ENCODE measurements at places on chromosomes 5 and 9.

- peak; percentile 70 for DNase-seq
Observed at GRCh38 chr9:137745541-137745991, 126.8 kb downstream of the EHMT1 start.

- DNase-seq, result no peak
Observed at GRCh38 chr9:38718148-38718547, 1.8 kb downstream of the FAM240B start.

GRCh38 chr5:179768326-179769085 is 25.3 kb upstream of the LTC4S start:
- DNase-seq, result no peak

GRCh38 chr5:109690242-109690974 is 681 bp downstream of the MAN2A1 start:
- peak; percentile 66 for DNase-seq

DNA sequence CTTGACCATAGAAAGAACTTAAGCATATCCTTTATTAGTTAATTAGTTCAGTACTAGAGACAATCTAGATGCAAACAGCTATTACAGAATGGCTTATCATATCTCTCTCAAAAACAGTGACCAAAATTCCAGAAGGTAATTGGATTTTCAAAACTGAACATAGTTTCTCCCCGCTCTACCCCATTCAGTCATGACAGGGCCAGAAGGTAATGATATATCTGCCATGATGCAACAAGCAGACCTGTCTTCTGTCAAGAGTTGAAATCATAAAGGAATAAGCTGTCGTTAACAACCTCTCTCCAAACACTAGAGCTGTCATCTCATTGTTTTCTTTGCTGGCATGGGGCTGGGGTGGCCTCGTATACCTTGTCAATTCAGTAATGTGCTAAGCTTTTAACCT is 200.5 kb upstream of the POU5F2 start:
- DNase-seq, result no peak

DNA sequence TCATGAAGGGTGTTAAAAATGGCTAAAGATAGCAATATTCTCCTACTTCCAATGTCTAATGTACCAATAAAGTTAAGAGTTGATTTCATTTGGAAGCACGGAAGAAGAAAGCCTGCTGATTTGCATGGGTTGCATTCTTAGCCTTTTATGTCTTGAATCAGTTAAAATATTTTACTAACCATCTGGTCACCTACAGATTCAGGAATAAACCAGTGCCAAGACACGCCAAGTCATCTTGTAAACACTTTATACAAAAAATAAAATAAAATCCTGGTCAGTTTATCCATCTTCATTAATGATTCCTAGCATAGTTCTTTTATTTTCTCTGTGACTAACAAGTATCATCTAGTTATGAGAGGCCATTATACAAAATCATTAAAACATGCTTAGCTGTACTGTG is 1031.6 kb upstream of the WWC1 start:
- DNase-seq, result no peak

- peak; percentile 25 for DNase-seq
Observed at GRCh38 chr9:115234094-115234493, 116.1 kb upstream of the TNC start.

DNA sequence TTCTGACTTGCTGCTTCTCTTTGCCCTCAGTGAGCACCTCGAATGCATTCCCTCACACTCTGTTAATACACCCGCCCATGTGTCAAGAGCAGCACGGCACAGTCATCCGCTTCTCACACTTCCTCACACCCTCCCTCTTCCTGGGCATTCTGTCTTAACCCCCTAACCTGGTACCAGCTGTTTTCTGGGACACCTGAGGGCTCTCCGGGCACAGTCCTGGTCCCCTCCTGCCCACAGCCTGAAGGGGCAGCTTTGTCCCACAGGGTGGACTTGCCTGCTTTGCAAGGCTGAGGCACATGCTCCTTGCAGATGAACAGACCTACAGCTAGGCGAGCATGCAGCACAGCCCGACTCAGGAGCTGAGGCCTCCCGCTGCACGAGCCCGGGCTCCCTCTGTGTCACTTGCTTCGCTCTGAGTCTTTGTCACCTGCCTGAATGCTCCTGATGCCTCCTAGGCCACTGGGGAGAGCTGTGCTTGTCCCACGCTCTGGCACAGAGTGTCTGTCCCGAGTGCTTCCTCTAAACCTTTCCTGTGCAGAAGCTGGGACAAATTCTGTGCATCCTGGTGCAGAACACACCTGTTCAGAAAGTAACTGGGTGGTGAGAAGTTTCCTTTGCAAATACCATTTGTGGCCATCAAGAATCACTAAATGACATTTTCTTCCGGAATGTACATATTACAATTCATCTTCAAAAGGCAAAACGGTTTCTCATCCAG is 47.8 kb downstream of the AHRR start:
- no peak for DNase-seq

DNA sequence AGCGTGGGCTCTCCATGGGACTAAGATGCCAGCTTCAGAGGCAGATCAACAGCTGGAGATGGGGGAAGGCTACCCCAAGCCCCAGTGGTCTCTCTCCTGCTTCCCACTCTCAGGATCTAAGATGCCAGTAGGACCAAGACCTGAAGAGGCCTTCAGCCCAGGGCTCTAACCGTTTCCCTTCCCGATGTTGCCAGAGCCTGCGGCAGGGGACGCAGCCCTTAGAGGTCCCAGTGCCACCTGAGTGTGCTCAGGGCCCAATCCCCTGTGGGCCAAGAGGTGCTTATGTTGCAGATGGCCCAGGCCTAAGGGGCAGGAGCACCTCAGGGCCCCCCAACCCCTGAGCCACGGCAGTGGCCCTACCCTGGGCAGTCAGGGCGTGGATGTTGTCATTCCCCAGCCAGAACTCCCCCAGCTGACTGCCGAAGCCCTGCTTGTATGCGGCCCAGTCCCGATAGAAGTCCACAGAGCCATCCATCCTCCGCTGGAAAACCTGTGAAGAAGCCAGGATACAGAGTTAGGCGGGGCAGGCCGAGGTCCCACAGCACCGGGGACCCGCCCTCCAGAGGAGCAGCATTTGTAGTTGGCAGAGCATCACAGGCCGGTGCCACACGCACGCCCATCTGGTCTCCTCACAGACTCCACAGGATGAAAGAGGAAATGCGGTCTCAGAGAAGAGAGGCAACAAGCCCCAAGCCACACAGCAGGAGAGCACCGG is 5.4 kb downstream of the FCN1 start:
- DNase-seq, result no peak

- no peak for DNase-seq
Observed at GRCh38 chr5:141705469-141705868, 23.4 kb upstream of the ARAP3 start.

GRCh38 chr5:5326115-5326758 is 96.2 kb upstream of the ICE1 start:
- no peak for DNase-seq

- DNase-seq, result no peak
Observed at GRCh38 chr9:108081112-108081511, 591.5 kb upstream of the KLF4 start.

DNA sequence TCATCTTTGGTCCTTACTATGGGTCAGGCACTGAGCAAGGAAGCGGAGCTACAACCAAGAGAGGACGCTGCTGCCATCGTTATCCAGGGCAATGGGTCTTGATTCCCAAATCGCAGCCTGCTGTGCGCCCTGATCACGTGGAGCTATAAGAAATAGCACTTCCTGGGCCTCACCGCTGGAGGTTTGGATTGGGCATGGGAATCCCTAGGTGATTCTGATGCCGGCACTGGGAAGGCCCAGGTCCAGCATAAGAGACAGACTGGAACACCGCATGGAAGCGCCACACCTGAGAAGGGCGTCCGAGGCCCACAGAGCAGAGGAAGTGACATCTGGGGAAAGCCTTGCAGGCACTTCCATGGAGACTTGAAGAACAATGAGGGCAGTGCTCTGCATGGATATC is 3.0 kb downstream of the IL17B start:
- no peak for DNase-seq

- DNase-seq, result no peak
Observed at GRCh38 chr9:126723807-126724172, 81.0 kb upstream of the ZBTB43 start.

DNA sequence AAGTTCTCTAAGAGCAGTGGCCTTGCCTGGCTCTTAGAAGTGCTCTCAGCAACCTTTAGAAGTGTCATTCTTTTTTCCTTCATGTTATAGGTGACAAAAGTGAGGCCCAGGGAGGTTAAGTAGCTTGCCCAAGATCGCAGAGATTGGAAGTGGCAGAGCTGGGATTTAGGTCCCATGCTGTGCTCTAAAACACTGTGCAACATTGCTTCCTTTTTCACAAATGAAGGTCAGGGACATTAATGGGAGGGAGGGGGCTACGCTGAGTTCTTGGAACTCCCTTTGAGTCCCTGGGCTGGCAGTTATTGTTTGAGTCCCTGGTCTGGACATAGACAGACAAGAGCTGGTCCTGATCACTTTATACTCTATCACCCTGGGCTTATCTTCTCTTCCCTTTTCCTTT is 45.3 kb downstream of the PAM start:
- DNase-seq, result no peak

DNA sequence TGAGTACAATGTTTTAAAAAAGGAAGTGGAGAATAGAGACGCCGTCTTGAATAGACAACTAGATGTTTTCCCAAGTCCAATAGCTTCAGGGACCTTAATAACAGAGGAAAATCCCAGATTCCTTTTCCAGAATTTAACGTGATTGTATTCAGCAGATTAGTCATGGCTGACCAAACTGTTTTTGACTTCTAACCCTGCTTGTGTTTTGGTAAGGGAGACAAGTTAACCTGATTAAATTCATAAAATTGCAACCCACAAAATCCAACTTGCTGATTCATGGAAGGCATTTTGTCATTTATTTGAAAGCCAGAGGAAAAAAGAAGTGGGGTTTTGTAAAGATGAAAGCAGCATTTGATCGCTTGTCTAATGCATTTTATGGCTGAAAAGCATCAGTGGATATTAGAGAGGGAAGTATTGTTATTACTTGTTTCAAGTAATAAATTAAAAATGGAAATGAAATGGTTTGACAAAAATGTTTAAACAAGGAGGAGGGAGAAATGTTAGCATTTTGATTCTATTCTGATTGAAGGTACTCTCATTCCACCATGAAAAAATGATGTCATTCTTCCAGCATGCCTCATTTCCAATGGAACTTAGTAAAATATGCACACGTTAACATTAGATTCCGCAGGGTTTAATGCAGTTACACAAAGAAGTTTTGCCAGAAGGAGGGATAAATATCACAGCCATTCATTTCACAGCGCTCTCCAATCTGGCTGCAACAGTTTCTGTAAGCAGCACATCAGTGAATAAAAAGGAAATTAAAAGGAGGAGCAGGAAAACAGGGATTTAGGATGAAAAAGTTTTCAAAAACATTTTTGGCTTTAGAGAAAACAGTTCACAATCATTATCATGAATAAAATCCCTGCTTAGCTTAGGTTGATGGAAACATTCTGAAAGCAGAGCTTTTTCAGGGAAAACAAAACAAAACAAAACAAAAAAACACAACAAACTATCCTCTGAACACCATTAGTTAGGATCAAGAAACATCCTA is 314.7 kb downstream of the PRR16 start:
- peak; percentile 57 for DNase-seq

- DNase-seq, result no peak
Observed at GRCh38 chr5:1826235-1826980, 25.2 kb downstream of the NDUFS6 start.

DNA sequence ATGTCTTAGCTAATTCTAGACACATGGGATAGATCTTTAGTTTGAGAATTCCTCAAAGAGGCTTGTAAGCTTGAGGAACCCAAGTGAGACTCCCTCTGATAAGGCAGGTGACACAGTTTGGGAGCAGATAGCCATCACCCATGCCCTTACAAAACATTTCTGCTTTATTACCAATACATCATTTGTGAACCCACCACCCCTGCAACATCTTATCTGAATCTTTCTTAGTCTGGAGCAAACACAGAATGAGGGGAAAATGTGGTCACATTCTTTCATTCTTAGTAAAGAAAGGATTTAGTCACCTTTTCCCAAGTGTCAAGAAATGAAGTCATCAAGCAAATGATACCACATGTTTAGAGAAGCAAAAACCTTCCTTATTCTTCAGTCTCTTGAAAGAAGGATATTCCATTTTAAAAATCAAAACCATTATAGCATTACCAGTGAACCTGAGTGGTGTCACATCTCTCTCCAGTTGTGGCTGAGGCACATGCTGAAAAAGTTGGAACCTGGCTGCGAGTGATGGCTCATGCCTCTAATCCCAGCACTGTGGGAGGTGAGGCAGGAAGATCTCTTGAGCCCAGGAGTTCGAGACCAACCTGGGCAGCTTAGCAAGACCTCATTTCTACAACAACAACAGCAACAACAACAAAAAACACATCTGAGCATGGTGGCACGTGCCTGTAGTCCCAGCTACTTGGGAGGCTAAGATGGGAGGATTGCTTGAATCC is 65.9 kb downstream of the PRKACG start:
- DNase-seq, result no peak

Data from muscle of leg (tissue), 16 donors.